Right forelimb (tissue), 1 donor: ENCODE measurements at places on chromosomes 5 and 9.

- DNase-seq: no peak
Measured at GRCh38 chr9:129493002-129493705, 127.7 kb downstream of the C9orf50 start.

DNA sequence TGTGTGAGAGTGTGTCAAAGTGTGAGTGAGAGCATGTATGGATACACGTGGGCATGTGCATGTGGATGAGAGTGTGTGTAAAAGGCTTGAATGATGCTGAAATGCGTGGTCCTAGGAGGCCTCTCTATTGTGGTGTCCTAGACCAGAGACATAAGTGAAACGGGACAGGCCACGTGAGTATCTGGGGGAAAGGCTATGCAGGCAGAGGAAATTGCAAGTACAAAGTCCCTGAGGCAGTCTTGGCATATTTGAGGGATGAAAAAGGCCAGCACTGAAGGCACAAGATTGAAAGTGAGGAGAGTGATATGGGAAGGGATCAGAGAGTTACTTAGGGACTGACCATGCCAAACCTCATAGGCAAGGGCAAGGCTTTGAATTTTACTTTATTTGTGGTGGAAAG, 67.2 kb upstream of the CCDC152 start:
- no peak for DNase-seq

- no peak for DNase-seq
Measured at GRCh38 chr5:113378081-113378480, 56.7 kb downstream of the TSSK1B start.

GRCh38 chr5:131685516-131686171, 50.6 kb upstream of the RAPGEF6 start:
- no peak for DNase-seq

DNA sequence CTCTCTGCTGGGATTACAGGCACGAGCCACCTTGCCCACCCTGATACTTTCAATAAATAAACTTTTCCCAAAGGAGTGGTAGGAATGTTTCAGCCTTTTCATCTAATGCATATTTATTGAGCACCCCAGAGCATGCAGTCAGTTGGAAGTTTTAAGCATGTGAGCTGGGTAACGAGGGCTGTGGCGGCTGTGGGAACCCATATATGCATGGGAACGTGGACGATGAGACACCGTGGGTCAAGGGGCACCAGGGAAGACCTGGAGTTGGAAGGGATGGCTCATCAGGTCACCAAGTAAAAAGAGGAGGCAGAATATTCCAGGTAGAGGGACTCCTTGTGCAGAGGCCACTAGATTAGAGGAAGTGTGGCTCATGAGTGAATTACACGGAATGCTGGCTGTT, 64.7 kb downstream of the ANKRD33B start:
- DNase-seq: no peak

- no peak for DNase-seq
Measured at GRCh38 chr5:32285510-32286138, 27.1 kb downstream of the MTMR12 start.

GRCh38 chr5:139772927-139773690, 22.5 kb upstream of the PSD2 start:
- no peak for DNase-seq

DNA sequence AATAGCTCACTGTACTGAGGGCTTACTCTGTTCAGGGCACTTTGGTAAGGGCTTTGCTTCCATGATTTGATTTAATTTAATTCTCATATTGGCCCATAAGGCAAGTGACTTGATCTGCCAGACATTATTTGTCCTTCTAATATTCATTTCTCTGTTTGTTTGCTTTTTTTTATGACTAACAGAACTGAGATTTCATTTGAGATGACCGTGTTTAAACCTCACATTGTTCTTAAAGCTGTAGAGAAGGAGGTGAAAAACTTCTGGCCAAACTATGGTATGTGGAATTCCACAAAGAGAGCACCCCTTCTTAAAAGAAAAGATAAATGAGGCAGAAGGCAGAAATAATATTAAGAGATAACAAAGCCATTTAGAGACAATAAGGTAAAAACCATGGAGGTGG, 775.6 kb upstream of the ACO1 start:
- DNase-seq: no peak

GRCh38 chr9:99107421-99107820, 2.5 kb downstream of the TGFBR1 start:
- DNase-seq: no peak

- DNase-seq: no peak
Measured at GRCh38 chr5:97004423-97005060, 68.7 kb downstream of the LNPEP start.

DNA sequence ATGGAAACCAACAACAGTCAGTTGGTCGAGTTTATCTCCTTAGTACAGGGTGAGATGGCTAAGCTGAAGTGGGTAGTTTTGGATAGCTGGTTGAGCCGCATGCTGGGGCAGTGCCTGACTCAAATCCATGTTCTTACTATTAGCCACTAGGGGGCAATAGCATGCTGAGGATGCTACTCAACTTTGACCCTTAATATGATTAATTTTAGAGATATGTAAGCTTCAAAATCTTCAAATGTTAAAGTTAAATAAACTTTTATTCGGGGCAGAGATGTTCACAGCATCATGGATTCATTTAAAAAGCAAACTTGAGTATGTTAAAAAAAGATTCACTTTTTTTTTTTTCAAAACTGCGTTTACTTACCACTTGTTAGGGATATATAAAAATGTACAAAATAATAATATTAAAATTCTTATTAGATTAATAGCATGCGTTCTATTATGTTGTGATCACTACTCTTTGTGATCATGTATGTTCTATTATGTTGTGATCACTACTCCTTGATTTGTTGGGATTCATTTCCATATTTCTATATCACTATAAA, 57.0 kb downstream of the C9orf153 start:
- DNase-seq: no peak

DNA sequence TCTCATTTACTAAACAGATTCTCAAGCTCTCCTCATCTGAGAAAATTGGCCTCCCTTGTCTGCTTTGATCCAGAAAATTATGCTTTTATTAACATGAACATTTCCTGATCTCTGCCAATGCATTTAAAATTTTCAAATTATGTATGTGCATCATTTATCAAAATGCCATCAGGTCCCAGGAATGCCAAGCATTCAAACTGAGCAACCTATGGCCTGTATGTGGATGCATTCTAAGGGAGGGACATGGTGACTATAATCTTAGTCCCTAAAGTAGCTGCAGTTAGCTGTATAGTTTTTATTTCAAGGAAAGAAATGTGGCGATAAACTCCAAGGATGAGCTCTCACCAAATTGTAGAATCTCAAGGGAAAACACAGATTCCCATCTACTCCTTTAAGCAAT, 9.7 kb upstream of the RORB start:
- DNase-seq: no peak

DNA sequence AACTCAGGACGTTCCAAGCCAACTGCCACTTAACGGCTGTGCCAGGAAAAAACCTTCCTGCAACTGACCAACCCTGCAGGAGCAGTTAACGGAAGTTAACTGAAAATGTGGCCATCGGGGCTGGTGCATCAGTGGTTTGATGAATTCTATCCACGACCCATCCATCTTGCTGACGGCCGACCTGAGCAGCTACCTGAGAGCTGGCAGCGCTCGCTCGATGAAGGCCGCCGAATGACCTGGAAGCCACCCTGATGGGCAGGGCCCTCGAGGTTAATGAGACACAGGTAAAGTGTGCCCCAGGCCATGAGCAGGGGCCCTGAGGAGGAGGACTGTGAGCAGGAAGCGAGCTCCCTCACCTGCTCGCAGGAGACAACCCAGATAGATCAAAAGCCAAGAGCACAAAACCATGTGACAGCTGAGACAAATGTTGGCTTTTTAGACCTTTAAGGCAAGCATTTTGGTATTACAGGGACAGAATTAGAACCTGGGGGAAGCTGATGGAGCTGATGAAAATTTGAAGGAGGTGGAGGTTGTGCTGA, 35.3 kb upstream of the FLT4 start:
- DNase-seq: no peak

DNA sequence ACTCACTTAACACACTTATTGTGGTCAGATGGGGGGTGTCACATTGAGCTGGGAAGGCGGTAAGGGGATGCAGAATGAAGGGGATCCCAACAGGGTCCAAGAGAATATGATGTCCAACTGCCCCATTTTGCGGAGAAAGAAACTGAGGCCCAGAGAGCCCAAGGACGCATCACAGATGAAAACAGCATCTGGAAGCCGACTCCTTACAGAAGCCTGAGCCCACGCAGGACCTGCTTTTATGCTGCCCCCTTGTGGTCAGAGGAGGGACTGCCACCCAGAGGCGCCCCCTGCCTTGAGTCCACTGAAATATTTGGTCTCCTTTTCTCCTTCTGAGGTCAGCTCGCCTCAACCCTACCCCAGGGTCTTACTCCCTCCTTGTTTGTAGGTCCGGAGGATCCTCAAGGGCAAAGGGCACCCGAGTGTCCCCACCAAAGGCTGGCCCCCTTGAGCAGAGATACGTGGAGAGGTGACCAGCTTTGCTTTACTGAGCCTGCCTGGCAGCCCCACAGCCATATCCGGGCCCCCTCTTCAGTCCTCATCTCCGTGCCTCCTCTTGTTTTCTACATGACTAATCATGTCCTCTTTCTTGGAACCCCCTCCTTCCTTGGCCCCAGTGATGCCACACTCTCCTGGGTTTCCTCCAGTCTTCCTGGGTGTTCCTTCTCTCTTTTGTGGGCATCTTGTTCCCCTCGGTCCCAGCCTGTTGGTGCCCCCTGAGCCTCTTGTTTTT, 30.0 kb upstream of the TTLL11 start:
- peak; percentile 87 for DNase-seq

DNA sequence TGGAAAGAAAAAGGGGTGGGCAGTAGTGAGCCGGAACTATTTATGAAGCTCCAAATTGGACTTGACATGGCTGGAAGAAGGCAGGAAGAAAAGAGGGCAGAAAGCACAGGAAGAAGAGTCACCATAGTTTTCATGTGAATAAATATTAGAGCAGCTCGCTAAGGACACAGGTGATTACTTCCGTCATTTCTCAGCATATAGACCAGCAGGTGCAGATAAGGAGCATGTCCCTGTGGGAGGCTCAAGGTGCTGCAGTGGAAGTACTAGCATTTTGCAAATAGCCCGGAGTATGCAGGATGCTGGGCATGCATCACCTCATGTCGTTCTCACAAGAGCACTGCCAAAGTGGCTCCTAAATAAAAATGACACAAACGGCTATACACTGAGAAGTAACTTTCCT, 71.3 kb upstream of the HTR4 start:
- no peak for DNase-seq

DNA sequence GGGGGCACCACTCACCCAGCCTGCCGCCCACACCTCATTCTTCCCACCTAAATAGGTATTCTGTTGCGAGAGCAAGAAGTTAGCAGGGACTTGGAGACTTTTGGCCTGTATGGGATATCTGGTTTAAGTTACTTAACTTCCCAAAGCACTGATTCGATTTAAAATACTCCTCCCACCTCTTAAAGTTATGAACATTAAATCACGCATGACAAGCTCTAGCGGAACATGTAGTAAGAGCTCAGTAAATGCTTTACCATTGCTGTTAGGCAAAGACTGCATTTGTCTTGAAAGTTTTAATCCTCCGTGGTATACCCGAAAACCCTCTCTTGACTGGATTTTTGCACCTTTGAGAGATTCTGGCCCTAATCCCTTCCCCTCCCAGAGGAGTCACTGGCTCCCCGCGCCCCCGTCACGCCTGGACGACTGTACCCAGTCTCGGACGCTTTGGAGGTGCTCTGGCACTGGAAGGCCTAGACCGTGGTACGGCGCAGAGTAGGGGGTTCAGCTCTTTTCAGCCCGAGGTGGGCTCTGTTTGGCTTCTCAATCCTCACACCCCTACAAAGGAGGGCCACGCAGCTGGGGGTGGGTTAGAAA, 4.4 kb downstream of the GDNF start:
- no peak for DNase-seq

DNA sequence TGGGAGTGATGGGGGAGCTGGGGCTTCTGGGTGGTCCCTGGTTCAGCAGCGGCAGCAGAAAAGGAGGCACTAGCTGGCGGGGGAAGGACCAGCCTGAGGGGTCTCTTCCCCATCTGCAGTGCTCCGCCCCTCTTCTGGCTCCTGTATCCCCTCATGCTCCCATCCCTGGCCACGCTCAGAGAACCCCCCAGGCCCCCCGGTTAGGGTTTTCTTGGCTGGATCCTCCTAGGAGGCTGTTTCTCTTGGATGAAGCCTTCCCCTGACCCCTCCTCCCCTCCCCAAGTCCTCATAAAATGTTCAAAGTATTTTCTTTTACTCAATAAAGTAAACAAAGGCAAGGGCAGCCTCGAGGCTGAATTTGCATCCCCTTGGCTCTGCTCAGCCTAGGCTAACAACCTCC, 60.8 kb downstream of the FGF18 start:
- DNase-seq: no peak

DNA sequence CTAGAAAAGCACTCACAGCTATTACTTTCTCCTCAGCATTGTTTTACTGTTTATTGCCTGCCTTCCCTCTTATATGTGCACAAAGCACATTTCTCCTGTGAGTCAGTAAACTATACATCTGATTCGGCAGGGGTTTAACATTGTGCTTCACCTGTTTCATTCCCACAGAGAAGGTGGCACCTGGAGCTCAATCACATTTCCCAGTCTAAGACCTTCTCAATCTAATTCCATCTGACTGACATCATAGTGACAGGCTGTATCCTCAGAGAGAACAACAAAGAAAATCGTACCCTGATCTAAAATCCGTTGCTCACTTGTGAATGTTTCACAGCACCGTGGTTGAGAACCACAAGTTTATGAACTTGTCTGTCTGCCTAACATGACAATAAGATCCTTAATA, 92.4 kb upstream of the CAST start:
- DNase-seq: no peak

DNA sequence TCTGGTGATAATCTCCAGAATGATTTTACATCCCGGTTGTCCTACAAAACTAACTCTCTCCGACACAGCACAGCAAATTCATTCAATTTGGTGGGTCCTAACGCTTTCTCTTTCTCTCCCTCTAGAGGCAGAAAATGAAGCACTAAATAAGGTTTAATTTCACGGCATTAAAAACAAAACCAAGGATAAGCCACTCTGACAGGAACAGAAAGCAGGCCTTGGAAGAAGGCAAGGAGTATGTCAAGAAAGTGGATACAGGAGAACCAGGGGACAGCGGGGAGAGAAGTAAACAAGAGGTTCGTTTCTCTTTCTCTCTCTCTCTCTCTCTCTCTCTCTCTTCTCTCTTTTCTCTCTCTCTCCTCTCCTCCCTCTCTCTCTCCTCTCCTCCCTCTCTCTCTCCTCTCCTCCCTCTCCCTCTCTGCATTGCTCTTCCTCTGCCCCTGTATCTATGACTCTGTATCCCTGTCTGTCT, 49.8 kb downstream of the EBF1 start:
- no peak for DNase-seq

DNA sequence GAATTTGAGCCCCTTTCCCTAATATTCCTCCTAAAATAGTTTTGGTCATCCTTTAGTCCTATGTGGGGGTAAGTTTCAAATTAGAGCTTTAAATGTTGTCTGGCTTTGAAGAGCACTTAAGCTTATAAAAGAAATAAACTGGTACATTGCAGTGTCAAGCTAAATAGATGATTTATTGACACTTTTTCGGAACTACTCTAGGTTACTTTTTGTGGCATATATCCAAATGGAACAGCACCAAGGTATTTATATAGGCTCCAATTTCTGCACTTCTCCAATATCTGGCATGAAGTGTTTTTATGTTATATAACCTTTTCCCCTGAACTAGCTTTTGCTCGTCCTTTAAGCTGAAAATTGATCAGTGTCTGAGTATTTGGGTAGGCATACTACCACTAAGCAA, 402.5 kb downstream of the NFIB start:
- DNase-seq: no peak
